Activated T-cell treated with anti-CD3 and anti-CD28 coated beads for 48 hours (primary cell): ENCODE measurements at places on chromosomes 2 and 18.

DNA sequence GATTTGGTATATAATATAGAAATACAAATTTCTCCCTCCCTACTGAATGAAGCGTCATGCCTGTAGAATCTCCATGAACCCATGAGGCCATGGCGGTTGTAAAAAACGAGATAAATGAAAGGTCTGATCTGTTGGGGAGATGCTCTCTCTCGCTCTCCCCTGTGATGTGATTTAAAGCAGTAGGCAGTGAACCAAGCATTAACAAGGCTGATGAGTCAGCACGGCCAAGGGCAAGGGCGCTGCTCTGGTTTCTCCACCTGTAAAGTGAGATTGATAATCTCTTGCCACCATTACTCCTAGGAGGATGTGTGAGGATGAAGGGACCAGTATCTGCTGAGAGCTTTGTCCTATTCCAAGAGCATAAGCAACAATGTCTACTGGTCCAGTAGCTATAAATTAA, 553.3 kb downstream of the CMPK2 start:
- DNase-seq = no peak

GRCh38 chr2:194380011-194380410, 1277.0 kb upstream of the SLC39A10 start:
- no peak for DNase-seq

DNA sequence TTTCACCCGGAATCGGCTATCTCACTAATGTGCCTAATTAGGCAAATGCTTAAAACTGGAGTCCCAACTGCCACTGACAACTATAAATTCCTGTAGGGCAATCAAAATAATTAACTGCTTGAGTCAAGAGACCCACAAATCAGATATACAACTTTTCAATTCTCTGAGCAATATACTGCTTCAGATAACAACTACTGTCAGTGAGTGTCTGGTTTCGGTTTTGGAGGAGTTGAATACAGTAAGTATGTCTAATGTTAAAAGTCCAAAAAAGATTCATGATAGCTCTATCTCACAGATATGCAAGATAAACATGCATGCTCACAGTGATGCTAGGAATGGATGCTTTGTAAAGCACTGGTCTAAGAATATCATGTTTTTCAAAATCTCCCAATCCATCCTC, 283.3 kb downstream of the NRXN1 start:
- DNase-seq = no peak

DNA sequence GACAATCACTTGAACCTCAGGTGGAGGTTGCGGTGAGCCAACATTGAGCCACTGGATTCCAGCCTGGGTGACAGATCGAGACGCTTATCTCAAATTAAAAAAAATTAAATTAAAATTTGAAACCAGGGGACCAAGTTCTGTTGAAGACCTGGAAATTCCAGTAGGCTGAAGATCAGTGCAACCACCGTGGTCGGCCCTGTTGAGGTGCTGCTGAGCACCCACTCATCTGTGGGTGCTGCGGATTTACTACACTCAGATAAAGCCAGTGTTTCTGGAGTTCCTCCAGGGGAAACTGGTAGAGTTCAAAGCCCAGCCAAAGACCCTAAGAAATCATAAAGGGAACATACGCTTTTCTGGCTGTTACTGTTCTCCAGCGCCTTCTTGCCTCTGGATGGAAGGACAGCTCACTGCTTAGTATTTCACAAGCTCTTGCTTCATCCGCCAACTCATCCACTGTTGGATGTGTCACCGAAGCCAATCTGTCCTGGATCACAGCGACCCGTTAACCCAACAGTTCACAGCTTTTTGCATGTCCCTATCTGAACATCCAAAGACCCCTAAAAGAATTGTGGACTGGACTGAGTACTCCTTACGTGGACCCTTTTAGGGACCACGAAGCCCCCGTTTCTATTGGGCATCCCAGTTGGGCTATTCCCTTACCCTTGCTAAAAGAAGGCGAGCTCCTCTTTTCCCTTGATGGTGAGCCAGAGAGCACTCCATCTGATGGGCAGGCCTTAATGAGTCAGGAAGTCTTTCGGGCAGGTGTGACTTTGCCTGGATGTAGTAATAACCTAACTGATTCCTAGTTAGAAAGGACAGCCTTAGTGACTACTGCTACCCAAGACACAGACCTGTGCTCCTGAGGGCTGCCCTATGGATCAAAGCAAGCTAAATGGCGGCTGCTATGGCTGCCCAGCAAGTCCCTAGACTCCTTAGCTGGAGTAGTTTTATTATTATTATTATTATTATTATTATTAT, 6.0 kb upstream of the ALPP start:
- DNase-seq = no peak

DNA sequence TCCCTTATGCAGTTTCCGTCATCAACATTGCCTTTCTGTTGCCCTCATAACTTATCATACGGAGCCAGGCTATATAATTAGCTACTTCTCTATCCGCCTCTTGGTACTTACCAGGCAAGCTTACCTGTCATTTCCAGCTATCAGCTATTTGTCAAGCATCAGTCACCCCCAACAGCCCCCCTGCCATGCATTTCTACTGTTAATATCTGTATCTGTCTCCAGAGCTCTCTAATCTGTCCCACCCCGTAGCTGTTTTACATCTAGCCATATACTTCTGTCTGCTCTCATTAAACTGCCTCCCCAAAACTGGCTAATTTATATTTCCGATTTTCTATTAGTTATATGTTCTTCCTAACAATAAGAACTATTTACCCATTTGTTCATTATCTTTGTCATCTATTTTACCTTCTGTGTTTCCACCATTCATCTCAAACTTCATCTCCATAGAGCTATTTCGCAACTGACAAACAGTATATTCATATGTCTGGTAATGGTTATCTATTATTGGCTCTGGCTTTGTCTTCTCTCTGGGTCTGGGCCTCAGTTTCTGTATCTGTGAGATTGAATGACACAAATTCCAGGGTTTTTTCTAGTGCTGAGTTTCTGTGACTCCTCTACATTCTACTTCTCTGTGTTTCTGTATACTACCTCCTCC, 9.6 kb downstream of the EMX1 start:
- no peak for DNase-seq

DNA sequence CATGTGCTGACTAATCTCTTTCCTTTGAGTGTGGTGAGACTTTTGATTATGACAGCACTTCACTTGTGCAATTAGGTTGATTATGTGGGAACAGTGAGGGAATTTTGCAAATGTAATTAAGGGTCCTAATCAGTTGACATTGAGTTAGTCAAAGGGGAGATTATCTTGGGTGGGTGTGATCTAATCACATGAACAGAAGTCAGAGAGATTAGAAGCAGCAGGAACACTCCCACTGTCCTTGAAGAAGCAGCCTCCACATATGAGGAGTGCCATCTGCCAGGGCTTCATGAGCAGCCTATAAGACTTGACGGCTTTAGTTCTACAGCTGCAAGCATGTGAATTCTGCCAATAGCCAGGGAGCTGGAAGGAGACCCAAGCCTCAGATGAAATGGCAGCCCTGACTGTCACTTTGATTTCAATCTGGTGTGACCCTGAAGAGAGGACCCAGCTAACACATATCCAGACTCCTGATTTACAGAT, 89.4 kb upstream of the APCDD1 start:
- no peak for DNase-seq

GRCh38 chr2:205424326-205424725, 258.0 kb upstream of the NRP2 start:
- DNase-seq = no peak

GRCh38 chr18:66534110-66534509, 69.8 kb downstream of the CDH19 start:
- DNase-seq = no peak

DNA sequence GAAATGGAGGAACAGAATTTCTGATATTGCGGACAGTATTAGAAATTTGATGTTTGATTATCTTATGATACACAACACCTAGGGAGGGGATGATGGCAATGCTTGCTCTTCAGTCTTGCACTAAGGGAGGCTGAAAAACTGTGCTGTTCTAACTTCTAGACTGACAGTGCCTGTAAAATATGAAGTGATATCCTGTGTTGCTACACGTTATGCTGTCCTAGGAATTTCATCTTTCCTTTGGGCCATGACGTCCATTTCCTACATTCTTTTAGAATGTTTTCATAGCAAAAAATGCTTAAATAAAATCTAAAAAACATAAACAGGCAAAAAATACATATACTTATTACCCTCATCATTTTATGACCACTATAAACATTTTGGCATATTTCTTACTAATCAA, 55.3 kb downstream of the OSBPL1A start:
- no peak for DNase-seq

GRCh38 chr2:205772983-205773382, 90.7 kb downstream of the NRP2 start:
- no peak for DNase-seq

DNA sequence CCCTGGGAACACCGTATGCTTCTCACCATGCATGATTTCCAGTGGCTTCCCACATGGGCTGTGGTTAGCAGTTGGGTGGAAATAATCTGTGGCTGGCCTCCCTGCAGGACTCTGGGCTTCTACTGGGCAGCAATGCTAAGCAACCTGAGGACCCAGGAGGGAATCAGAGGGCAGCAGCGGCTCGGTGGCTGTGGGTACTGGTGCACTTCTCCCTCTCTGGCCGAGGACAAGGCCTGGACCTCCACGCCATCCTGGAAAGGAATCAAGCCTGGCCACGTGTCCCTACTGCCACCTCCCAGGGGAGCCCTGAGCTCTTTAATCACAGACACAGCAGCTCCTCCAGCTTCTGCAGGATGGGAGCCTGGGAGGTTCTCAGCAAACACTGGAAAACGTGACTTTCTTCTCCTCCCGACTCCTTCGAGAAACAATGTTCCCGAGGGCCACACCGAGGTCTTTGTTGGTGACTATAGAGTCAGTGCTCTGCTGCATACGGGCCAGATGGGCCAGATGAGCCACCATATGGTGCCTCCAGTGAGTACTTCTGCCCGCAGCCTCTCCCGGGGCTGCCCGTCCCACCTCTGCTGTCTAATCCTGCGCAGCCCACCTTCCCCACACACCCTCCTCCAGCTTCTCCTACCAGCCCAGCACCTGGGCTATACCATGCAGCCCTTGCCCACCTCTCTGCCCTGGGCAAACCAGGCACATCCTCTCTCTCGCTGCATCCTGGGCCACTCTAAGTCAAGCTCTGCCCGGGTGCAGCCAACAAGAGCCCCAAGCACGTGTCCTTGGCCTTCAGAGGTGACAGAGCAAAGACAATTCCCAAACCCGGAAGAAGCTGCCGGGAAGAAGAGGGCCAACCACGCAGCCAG, 42.8 kb upstream of the OTOS start:
- no peak for DNase-seq

DNA sequence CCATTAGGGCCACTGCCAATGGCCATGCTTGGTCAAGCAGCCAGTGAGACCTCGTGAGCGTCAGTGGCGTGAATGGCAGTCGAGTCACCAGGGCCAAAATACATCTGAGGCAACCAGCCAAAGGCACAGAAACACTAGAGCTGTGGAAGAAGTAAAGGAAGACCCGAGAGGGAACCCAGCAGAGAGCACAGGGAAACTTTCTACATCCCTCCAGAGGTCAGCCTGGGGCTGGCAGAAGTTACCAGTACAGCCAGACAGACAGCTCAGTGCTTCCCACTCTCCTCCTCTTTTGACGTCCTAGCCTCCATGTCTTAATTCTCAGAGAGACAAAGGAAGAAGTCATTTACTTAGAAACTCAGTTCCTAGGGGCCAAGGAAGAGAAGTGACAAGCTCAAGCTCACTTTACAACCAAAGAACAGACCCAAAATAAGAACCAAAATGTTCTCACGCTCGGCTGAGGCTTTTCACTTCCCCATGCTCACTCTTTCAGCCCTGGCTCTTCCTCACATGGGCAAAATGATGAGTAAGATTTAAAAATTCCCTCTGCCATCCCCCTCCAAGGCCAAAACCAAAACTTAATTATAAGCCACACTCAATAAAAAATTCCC, 8.7 kb downstream of the CYRIA start:
- no peak for DNase-seq

- no peak for DNase-seq
Measured at GRCh38 chr2:96895746-96896651, 26.1 kb upstream of the SEMA4C start.

GRCh38 chr2:148965623-148966437, 72.7 kb upstream of the LYPD6B start:
- DNase-seq = no peak

- DNase-seq = no peak
Measured at GRCh38 chr2:10045561-10046355, 2.4 kb downstream of the KLF11 start.

GRCh38 chr2:239444626-239445577, 44.1 kb upstream of the HDAC4 start:
- no peak for DNase-seq

DNA sequence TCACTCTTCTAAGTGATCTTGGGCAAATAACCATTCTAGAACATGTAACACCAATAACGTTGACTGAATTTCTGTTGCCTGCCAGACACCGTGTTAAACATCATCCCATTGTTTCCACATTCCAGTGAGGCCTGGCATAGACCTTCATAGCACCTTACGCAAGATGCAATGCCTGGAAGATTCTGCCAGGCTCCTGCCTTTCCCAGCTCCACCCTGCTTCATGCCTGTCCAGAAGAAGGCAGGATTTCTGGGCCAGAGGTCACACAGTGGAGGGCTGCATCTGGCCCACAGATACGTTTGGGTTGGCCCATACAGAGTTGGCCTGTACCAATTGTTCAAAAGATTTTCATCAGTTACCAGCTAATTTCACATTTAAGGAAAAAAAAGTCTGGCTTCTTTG, 46.3 kb downstream of the EN1 start:
- no peak for DNase-seq

GRCh38 chr2:175030380-175031271, 25.4 kb upstream of the CHN1 start:
- no peak for DNase-seq

GRCh38 chr2:208406474-208407451, at the start of gene PTH2R:
PTH2R (plus strand) TSS chr2:208406792; CDS start chr2:208407044, 252 bp downstream.
- no peak for DNase-seq
